ENCODE measurements at places on chromosomes 11 and 22.

DNA sequence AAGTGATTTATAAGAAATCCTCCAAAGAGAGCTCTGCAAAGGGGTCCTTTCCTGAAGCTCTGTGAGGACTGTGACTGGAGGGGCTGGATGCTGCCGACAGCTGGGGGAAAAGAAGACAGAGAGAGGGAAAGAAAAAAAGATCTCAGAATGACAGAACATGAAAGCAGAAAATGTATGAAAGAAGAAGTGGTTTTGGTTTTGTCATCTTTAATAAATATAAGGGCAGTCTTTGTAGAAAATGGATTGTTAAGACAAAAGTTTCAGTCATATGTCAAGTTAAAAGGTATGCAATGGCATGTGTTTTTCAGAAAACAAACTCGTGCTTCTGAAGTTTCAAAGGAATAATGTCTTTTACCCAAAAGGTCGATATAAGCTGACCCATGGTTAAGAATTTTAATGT is 105.5 kb downstream of the CCDC83 start:
- DNase-seq = no peak

DNA sequence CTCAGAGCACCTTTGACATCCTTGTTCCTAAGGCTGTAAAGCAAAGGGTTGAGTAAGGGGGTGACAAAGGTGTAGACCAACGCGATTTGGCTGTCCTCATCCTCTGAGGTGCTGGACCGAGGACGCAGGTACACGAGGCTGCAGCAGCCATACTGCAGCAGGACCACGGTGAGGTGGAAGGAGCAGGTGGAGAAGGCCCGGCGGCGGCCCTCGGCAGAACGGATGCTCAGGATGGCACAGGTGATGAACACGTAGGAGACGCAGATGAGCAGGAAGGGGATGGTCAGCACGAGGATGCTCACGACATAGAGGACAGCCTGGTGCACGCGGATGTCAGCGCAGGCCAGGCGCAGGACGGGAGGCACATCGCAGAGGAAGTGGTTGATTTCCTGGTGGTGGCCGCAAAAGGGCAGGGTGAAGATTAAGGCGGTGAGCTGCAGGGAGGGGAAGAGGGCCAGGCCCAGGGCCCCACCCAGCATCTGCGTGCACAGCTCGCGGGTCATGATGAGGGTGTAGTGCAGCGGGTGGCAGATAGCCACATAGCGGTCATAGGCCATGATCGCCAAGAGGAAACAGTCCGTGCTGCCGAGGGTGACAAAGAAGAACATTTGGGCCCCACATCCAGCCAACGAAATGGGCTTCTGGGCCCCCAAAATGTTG is 632 bp downstream of the OR10Q1 start:
- DNase-seq = no peak

DNA sequence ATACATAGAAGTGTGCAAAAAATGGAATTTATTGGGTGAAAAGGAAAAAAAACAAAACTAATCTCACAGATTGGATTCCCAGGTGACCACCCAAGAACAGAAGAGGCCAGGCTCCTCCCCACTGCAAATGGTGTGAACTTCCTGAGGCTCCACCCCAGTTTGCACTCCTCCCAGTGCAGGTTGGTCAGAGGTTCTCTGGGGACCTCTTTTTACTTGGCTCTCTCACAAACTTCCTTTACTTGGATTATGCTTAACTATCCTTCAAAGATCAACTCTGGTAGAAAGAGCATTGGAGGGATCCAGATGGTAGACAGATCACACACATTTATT is 138.9 kb upstream of the CCDC90B start:
- DNase-seq = no peak

DNA sequence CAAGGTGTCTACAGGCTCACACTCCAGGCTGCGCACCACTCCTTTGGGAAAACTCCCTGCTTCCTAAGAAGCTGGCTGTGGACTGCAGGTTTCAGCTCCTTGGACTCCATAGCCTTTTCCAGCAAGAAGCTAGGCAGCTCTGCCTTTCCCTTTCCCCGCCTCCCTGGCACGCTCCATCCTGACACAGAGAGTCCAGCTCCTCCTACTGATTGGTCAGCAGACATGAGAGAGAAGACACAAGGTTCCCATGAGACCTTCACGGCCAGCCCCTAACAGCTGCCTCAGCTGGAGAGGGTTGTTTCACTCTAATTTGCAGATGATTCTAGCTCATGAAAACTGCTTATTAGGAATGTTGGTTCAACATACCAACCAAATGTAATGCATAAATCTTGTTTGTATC is 27.6 kb downstream of the TENM4 start:
- DNase-seq = peak; percentile 41

All from NCI-H2081 (cell line).